Activated CD8-positive, alpha-beta T cell treated with anti-CD3 and anti-CD28 coated beads, Interleukin-2, amount 10 ng/mL, durations not matched to agents 7 days and 5 days (primary cell): ENCODE measurements at places on chromosomes 12 and 14.
A peak's percentile ranks its signal among the peaks of the same experiment; 100 is the strongest.

DNA sequence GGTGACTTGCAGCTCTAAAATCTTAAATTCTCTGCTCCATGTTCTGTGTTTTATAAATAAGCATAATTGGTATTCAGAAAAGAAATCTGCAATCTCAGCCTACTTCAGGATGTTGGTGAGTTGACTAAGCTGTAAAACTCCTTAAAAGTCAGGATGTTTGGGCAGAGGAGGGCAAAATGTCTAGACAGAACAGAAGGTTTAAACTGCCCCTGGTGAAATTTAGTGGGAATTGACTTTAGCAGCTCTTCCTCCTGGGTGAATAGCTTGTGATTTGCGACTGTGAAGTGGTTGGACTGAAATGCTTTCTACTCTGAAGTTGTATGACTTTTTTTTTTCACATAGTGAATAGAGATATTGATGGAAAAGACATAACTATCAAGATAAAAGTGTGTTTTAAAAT is 85.8 kb downstream of the CAND1 start:
- H3K36me3 ChIP-seq: no peaks in the 10 kb centered on the region
- H3K27me3 ChIP-seq: no peaks in the 10 kb centered on the region
- no peak overlapping the region for H3K4me3 ChIP-seq
- DNase-seq: no peak
- peaks cover 18% of the 10 kb centered on the region for H3K4me1 ChIP-seq

GRCh38 chr14:103872481-103873113 is 25.2 kb upstream of the PPP1R13B start:
- H3K27me3 ChIP-seq: no peaks in the 10 kb centered on the region
- no peaks in the 10 kb centered on the region for H3K36me3 ChIP-seq
- DNase-seq: peak; percentile 35
- peak overlapping the region; percentile 84 for H3K27ac ChIP-seq

DNA sequence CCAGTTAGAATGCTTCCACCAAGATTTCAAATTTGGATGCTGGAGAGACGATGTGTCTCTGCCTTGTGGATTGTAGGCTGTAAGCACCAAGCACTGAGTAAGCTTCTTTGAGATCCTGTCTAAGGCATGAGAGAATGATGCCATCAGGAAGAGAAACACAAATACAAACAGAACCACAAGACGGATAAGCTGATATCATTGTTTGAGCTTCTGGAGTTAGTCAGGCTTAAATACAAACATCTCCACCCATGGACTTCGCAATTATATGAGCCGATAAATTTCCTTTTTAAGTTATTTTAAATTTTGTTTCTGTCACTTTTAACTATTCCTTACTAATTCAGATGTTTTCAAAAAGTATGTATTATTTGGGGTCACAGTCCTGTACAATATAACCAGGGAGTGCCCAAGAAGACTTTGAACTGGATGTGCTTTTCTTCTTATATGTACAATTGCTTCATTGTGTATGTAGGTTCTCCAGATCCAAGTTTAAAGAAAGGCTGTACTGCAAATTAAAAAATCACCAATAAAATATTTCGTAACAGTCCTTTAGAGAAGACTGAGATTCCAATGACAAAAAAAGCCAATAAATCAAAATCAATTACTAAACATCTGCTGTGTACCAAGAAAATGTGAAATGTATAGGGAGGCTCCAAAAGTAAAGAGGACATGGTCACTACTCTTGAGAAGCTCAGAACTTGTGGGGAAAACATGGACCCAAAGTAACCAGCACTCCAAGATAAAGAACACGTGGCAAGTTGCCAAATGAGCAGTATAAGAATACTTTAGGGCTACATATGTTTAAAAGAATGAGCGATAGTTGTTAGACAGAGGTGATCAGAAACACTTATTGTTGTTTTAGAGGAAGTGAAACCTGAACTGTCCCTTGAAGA is 274.1 kb downstream of the ADAMTS20 start:
- no peak overlapping the region for H3K27ac ChIP-seq
- no peaks in the 10 kb centered on the region for H3K27me3 ChIP-seq
- DNase-seq: no peak
- H3K4me1 ChIP-seq: no peaks in the 10 kb centered on the region
- no peak overlapping the region for H3K4me3 ChIP-seq

DNA sequence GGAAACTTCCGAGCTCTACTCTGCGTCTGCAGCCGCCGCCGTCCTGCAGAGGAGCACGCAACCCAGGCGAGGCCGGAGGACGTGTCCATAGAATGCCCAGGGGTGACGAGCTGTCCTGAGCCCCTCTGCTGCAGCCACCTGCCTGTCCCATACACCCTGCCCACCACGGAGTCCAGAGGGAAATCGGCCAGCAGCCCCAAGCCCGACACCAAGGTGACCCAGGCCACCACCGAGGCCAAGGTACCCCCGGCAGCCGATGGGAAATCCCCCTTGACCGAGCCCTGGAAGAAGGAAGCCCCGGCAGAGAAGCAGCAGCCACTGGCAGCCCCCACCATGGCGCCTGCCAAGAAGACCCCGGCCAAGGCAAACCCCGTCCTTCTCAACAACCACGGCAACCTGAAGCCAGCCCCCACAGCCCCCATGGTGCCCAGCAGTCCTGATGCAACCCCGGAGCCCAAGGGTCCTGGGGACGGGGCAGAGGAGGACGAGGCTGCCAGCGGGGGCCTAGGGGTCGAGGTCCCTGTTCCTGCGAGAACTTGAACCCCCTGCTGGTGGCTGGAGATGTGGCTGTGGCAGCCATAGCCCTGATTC is 128.7 kb upstream of the C14orf180 start:
- H3K27me3 ChIP-seq: peaks cover 29% of the 10 kb centered on the region
- no peaks in the 10 kb centered on the region for H3K4me1 ChIP-seq
- no peaks in the 10 kb centered on the region for H3K36me3 ChIP-seq
- no peak for DNase-seq

GRCh38 chr12:62075870-62076269 is 184.3 kb upstream of the USP15 start:
- no peak for DNase-seq
- H3K27ac ChIP-seq: no peak overlapping the region
- H3K36me3 ChIP-seq: no peaks in the 10 kb centered on the region
- H3K4me3 ChIP-seq: no peak overlapping the region
- H3K27me3 ChIP-seq: peaks cover 2% of the 10 kb centered on the region

DNA sequence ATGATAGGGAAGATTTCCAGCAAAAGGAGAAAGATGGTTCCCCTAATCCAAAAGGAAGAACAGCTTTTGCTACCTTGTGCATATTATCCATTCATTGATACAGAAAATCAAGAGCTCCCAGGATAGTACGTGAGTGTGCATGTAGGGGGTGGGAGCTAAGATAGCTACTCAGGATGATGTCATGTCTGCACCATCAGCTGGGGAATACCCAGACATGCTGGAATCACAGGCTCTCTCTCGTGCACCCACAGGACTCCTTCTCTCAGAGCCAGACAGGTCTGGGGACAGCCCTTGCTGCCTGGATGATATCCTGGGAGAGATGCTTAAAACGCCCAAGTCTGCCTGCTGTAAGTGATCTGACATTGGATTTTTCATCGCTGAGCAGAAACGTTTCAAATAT is 38.9 kb downstream of the FOXN3 start:
- peaks cover 16% of the 10 kb centered on the region for H3K4me1 ChIP-seq
- H3K27ac ChIP-seq: no peak overlapping the region
- no peak for DNase-seq
- no peaks in the 10 kb centered on the region for H3K27me3 ChIP-seq
- peaks cover 46% of the 10 kb centered on the region for H3K36me3 ChIP-seq

DNA sequence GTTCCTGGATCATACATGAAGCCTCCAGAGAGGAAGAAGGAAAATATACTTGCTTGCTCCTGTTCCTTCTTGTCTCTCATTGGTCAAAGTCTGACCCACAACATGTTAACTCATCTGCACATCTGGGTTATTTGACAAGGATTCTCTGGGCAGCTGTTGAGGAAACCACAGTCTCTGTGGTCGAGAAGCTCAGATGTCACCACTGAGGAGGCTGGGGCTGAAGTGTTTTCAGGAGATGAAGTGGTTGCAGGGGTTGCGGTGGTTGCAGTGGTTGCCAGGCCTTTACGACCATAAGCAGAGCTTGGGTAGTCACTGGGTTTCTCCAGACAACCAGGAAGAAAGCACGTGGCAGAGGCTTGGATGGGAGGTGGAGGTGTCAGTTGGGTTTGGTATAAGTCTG is 265.0 kb upstream of the LRIG3 start:
- no peak overlapping the region for H3K4me3 ChIP-seq
- no peaks in the 10 kb centered on the region for H3K27me3 ChIP-seq
- no peak overlapping the region for H3K27ac ChIP-seq

- peaks cover 18% of the 10 kb centered on the region for H3K27me3 ChIP-seq
- no peak for DNase-seq
- no peak overlapping the region for H3K4me3 ChIP-seq
- no peak overlapping the region for H3K27ac ChIP-seq
- H3K4me1 ChIP-seq: peaks cover 7% of the 10 kb centered on the region
Measured at GRCh38 chr12:132281038-132281437, 48.4 kb downstream of the GALNT9 start.
